ENCODE measurements at places on chromosomes 3 and 15.

GRCh38 chr3:71640331-71640983 is 56.9 kb upstream of the FOXP1 start:
- H3K4me1 ChIP-seq, result no peaks in the 10 kb centered on the region
- H3K36me3 ChIP-seq, result no peaks in the 10 kb centered on the region
- H3K4me3 ChIP-seq, result no peak overlapping the region
- H3K27me3 ChIP-seq, result no peaks in the 10 kb centered on the region

DNA sequence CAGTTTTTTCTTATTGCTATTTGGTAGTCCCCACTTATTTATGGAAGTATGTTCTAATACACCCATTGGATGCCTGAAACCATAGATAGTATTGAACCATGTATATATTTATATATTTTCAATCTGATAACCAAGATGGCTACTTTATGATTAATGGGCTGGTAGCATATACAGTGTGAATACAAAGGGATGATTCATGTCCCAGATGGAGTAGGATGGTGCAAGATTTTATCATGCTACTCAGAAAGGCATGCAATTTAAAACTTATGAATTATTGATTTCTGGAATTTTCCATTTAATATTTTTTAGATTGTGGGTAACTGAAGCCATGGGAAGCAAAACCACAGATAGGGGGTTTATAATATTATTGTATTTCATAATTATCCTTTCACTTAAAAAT is 35.2 kb downstream of the AP4E1 start:
- no peak overlapping the region for H3K27ac ChIP-seq
- no peaks in the 10 kb centered on the region for H3K4me1 ChIP-seq
- no peaks in the 10 kb centered on the region for H3K36me3 ChIP-seq

DNA sequence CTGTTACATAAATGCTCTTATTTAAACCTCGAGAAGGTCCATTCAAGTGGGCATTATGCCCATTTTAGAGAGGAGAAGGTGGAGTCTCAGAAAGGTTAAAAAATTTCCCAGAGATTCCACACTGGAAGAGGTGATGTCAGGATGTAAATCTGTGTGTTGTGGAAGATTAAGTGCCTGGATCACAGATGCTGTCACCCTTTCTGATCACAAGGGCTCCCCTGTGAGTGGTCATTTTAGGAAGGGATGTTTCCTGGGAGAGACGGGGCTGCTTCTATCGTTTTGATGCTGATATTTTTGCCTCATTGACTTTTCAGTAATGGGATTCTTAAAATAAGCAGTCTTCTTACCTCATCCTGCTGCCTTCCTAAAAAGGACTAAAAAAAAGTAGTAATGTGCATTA is 132.5 kb downstream of the CLSTN2 start:
- no peaks in the 10 kb centered on the region for H3K36me3 ChIP-seq
- H3K4me3 ChIP-seq, result no peak overlapping the region
- no peaks in the 10 kb centered on the region for H3K27me3 ChIP-seq
- no peaks in the 10 kb centered on the region for H3K4me1 ChIP-seq

GRCh38 chr15:49265911-49266310 is 95.9 kb downstream of the GALK2 start:
- H3K4me3 ChIP-seq, result no peak overlapping the region
- no peaks in the 10 kb centered on the region for H3K27me3 ChIP-seq
- no peaks in the 10 kb centered on the region for H3K36me3 ChIP-seq
- no peak overlapping the region for H3K27ac ChIP-seq

- H3K4me3 ChIP-seq, result no peak overlapping the region
- no peaks in the 10 kb centered on the region for H3K36me3 ChIP-seq
- no peak for DNase-seq
- no peaks in the 10 kb centered on the region for H3K4me1 ChIP-seq
- H3K27ac ChIP-seq, result no peak overlapping the region
- no peaks in the 10 kb centered on the region for H3K27me3 ChIP-seq
Observed at GRCh38 chr15:45794712-45795439, 160.0 kb downstream of the SQOR start.

DNA sequence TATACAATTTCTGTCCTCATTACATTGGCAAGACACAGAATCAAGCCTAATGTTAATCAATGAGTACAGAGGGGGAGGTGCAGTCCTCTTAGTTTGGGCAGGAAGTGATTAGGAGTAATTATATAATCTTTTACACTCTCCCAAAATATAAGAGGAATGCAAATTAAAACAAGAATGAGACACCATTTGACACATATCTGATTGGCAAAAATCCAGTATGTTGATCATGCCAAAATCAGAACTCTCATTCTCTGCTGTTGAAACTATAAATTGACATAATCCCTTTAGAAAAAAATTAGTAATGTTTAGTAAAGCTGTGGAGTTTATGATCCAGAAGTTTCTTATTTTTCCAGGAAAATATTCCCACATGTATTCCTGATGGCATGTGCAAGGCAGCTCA is 373.4 kb downstream of the EPHA6 start:
- no peak overlapping the region for H3K27ac ChIP-seq
- no peak overlapping the region for H3K4me3 ChIP-seq
- DNase-seq, result no peak
- H3K4me1 ChIP-seq, result no peaks in the 10 kb centered on the region
- no peaks in the 10 kb centered on the region for H3K36me3 ChIP-seq

GRCh38 chr3:8505621-8506020 is 4.0 kb downstream of the LMCD1 start:
- H3K4me1 ChIP-seq, result peaks cover 5% of the 10 kb centered on the region
- H3K36me3 ChIP-seq, result no peaks in the 10 kb centered on the region
- H3K27ac ChIP-seq, result no peak overlapping the region
- no peaks in the 10 kb centered on the region for H3K27me3 ChIP-seq
- DNase-seq, result no peak

DNA sequence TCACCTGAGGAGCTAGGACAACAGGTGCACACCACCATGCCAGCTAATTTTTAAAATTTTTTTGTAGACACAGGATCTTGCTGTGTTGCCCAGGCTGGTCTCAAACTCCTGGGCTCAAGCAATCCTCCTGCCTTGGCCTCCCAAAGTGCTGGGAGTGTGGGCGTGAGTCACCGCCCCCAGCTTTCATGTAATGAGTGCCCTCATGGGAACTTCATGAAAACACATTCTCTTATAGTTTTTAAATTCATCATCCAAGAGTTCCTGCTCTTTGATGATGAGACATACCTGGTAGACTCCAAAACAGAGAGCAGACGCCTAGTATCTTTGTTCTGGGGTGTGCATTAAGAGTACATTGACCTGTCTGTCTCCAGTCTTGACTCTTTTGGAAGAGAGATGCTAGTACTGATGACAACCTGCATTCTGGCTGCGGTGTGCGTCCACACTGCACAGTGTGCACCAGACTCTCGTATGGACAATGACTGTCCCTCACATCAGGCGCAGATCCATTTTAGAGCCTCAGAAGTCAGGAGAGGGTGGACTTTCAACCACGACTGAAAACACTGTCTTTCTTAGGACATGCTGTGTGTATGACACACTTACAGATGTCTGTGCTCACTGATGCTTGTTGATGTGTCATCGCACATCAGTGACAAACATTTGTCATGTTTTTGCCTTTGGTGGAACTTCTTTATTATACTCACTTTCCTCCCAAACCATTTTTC is 2.0 kb downstream of the NRROS start:
- no peak overlapping the region for H3K27ac ChIP-seq
- no peak for DNase-seq
- H3K4me3 ChIP-seq, result no peak overlapping the region
- peaks cover 5% of the 10 kb centered on the region for H3K27me3 ChIP-seq
- peaks cover 10% of the 10 kb centered on the region for H3K4me1 ChIP-seq

DNA sequence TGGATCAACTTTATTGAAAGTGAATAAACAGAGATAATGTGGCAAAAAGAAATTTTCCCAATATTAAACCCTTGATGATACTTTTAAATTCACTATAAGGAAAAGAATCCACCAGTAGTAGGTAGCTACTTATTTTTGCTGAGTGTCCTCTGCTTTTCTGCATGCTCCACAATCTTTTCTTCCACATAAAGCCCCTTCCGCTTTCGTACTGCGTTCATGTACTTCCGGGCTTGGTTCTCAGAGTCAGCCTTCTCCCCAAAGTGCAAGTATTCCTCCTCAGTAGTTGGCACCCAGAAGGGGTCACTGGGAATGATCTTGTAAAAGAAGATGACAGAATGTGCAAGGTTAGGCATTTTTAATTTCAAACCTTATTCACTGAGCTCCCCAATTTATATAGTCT is 84.4 kb upstream of the MEX3B start:
- H3K36me3 ChIP-seq, result peaks cover 4% of the 10 kb centered on the region
- H3K27me3 ChIP-seq, result no peaks in the 10 kb centered on the region
- no peaks in the 10 kb centered on the region for H3K4me1 ChIP-seq
- no peak overlapping the region for H3K4me3 ChIP-seq
- no peak overlapping the region for H3K27ac ChIP-seq

- no peak overlapping the region for H3K4me3 ChIP-seq
- no peaks in the 10 kb centered on the region for H3K27me3 ChIP-seq
- no peak for DNase-seq
Observed at GRCh38 chr3:141808586-141808985, 45.4 kb downstream of the GRK7 start.

DNA sequence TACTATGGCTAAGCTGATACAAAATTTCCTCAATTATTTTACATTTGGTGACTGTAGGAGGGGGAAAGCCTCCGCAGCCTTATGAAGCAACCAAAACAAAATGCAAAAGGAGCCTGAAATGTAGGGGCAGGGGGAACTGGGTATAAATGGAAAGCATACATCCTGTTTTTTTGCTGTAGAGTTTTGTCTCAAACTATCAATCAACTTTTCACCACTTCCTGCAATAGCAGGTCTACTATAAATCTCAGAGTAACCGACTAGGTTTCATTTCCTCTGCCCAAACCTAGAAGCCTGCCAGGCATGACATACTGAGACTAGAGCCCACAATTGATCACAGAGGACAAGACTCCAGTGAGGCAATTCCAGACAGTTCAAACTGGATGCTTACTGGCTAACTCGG is 91.3 kb downstream of the SHQ1 start:
- no peak overlapping the region for H3K27ac ChIP-seq
- H3K4me3 ChIP-seq, result no peak overlapping the region
- DNase-seq, result no peak
- no peaks in the 10 kb centered on the region for H3K36me3 ChIP-seq
- no peaks in the 10 kb centered on the region for H3K4me1 ChIP-seq
- H3K27me3 ChIP-seq, result no peaks in the 10 kb centered on the region

GRCh38 chr15:52709187-52709981 is 30.2 kb upstream of the ATOSA start:
- H3K36me3 ChIP-seq, result no peaks in the 10 kb centered on the region
- no peaks in the 10 kb centered on the region for H3K27me3 ChIP-seq
- peak; percentile 49 for DNase-seq
- H3K27ac ChIP-seq, result no peak overlapping the region
- H3K4me3 ChIP-seq, result peak overlapping the region; percentile 60

DNA sequence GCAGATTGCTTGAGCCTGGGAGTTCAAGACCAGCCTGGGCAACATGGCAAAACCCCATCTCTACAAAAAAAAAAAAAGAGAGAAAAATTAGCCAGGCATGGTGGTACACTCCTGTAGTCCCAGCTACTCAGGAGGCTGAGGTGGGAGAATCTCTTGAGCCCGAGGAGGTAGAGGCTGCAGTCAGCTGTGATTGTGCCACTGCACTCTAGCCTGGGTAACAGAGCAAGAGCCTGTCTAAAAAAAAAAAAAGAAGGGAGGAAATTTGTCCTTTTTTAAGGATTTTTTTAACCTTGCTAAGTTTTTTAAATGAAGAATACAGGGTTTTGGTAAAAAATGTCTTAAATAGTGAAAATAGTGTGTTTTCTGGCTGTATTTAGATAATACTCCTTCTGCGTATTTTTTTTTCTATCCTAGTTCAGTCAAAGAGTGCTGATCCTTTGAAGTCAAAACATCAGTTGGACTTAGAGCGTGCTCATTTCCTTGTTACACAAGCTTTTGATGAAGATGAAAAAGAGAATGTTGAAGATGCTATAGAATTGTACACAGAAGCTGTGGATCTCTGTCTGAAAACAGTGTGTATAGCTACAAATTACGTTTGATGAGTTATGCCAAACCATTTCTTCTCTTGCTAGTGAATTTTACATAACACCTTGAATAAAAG is 11.1 kb downstream of the CAPN7 start:
- DNase-seq, result no peak
- H3K27ac ChIP-seq, result no peak overlapping the region
- no peaks in the 10 kb centered on the region for H3K27me3 ChIP-seq
- no peak overlapping the region for H3K4me3 ChIP-seq
- H3K36me3 ChIP-seq, result peaks cover 38% of the 10 kb centered on the region
- no peaks in the 10 kb centered on the region for H3K4me1 ChIP-seq

- H3K27me3 ChIP-seq, result no peaks in the 10 kb centered on the region
- H3K27ac ChIP-seq, result no peak overlapping the region
- no peaks in the 10 kb centered on the region for H3K4me1 ChIP-seq
- no peak overlapping the region for H3K4me3 ChIP-seq
Observed at GRCh38 chr3:146077181-146077580, 83.8 kb downstream of the PLOD2 start.

- peak overlapping the region; percentile 90 for H3K4me3 ChIP-seq
- peak overlapping the region; percentile 62 for H3K27ac ChIP-seq
- DNase-seq, result no peak
- no peaks in the 10 kb centered on the region for H3K36me3 ChIP-seq
- peaks cover 11% of the 10 kb centered on the region for H3K27me3 ChIP-seq
Observed at GRCh38 chr15:81001152-81002008, 657 bp downstream of the TLNRD1 start.

- no peaks in the 10 kb centered on the region for H3K36me3 ChIP-seq
- peaks cover 8% of the 10 kb centered on the region for H3K4me1 ChIP-seq
- no peak overlapping the region for H3K27ac ChIP-seq
- H3K27me3 ChIP-seq, result no peaks in the 10 kb centered on the region
- DNase-seq, result no peak
Observed at GRCh38 chr3:31142139-31142538, 247.7 kb upstream of the GADL1 start.

GRCh38 chr3:52490939-52491526 is 4.1 kb upstream of the STAB1 start:
- no peak overlapping the region for H3K4me3 ChIP-seq
- peaks cover 45% of the 10 kb centered on the region for H3K36me3 ChIP-seq

- no peak for DNase-seq
- H3K27me3 ChIP-seq, result no peaks in the 10 kb centered on the region
- H3K27ac ChIP-seq, result no peak overlapping the region
Observed at GRCh38 chr3:22101351-22101750, 350.3 kb upstream of the ZNF385D start.

DNA sequence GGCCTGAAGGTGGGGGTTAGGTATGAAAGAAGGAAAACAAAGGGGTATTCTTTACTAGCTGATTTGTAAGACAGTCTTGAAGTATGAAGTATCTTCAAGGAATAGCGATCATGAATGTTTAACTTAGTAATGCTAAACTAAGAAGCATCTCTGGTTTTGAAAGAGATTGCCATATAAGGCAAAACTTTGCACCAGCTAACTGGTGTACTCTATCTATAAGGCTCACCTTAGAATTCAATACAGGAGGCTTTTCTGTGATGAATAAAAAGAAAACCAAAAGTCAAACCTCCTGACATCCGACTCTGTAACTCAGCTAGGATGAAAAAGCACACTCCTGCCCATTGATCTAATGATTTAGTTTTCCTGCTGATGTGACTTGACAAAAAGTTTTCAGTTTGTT is 54.7 kb downstream of the FOXP1 start:
- no peak overlapping the region for H3K27ac ChIP-seq
- no peaks in the 10 kb centered on the region for H3K36me3 ChIP-seq
- no peak overlapping the region for H3K4me3 ChIP-seq
- no peaks in the 10 kb centered on the region for H3K4me1 ChIP-seq
- no peak for DNase-seq
- H3K27me3 ChIP-seq, result no peaks in the 10 kb centered on the region

Data from H1 (cell line).